COR-L47 (cell line): ENCODE measurements at places on chromosomes 12 and 14.

DNA sequence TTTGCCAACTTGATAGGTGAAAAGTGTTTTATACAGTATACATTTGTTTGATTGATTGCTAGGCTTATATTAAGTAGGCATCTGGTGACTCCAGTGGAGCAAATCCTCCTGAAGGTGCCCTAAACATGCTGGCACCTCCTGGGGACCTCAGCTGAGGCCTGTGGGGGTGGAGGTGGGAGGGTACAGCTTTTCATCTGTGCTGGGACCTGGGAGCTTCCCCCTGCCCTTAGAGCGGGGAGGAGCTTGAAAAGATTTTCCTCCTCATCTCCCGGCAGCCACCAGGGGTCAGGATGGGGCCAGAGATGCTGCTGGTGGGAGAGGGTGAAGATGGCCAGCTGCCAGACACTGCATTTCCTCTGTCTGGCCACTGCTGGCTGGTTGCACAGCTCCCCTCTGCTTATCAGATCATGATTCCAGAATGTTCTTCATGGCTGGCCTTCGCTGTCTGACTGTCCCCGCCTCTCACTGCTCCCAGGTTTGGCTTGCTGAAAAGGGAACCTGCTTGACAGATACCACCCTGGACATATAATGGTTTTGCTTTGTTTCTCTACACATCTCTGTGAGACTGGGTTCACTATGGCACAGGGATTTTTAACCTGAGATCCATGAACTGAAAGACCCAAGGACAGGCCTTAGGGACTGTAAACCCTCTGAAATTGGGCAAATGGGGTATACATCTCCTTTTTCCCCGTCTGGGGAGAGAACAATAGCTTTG, 10.5 kb upstream of the JPH4 start:
- peak; percentile 89 for DNase-seq

DNA sequence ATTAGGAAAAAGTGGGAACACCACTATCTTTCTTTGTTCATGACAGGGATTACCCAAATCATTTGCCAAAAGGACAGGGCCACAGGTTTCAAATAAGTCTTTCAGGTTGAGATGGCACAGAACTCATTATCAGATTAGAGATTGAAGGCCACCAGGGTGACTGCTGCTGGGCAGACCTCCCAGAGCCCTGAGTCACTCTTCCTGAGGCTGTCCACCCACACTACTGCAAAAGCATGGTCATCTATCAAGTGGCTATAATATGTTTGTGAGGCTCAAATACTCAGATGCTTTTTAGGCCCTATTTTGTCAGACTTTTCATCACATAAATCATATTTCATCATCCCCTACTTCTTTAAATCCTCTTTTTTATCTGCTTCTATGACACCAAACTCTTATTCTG, 155.3 kb upstream of the CCDC196 start:
- DNase-seq = no peak

GRCh38 chr14:105102361-105102870, 37.2 kb upstream of the GPR132 start:
- DNase-seq = no peak

DNA sequence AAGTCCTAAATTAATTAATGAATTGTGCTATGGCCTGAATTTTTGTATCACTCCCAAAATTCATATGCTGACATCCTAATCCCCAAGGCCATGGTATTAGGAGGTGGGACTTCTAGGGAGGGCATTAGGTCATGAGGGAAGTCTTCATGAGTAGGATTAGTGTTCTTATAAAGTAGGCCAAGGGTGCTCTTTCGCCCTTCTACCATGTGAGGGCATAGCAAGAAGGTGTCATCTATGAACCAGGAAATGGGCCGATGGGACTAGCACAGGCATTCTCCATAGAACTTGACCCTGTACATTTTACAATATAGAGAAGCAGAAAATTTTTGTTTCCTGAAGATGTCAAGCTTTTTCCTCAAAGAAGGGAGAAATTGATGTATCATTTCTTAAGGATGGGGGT, 12.5 kb downstream of the SYT10 start:
- DNase-seq = peak; percentile 9

DNA sequence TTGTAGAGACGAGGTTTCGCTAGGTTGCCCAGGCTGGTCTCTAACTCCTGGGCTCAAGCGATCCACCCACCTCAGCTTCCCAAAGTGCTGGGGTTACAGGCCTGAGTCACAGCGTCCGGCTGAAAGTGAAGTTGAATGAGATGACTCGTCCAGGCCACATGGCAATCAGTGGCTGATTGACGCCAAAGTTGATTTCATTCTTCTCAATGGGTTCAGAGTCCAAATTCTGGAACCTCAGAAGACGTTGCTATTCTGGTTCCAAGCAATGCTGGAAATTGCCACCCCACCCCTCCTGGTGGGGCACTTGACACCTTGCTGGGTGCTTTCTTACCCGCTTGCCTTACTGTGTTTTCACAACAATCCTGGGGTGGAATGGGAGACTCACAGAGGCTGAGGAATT, 14.9 kb downstream of the ABCB9 start:
- no peak for DNase-seq

DNA sequence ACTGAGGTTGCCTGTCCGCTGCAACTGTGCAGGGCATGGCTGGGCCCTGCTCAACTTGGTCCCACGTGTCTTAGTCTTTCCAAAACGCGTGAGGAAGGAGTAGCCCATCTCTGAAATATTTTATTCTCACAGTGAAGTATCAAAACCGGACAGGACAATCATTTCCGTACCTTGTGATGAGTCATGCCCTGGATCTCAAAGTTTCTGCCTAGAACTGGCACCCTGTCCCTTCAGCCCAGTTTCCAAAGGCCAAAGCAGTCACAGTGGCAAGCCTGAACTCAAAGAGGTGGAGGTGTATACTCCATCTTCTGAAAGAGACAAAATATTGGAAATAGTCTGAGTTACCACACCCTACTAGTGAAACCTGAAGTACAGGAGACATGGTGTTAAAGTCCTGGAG, 28.5 kb upstream of the SRGAP1 start:
- no peak for DNase-seq

GRCh38 chr14:65318636-65319506, 93.7 kb upstream of the FUT8 start:
- no peak for DNase-seq

GRCh38 chr12:104952816-104953215, 5.3 kb downstream of the SLC41A2 start:
- no peak for DNase-seq

DNA sequence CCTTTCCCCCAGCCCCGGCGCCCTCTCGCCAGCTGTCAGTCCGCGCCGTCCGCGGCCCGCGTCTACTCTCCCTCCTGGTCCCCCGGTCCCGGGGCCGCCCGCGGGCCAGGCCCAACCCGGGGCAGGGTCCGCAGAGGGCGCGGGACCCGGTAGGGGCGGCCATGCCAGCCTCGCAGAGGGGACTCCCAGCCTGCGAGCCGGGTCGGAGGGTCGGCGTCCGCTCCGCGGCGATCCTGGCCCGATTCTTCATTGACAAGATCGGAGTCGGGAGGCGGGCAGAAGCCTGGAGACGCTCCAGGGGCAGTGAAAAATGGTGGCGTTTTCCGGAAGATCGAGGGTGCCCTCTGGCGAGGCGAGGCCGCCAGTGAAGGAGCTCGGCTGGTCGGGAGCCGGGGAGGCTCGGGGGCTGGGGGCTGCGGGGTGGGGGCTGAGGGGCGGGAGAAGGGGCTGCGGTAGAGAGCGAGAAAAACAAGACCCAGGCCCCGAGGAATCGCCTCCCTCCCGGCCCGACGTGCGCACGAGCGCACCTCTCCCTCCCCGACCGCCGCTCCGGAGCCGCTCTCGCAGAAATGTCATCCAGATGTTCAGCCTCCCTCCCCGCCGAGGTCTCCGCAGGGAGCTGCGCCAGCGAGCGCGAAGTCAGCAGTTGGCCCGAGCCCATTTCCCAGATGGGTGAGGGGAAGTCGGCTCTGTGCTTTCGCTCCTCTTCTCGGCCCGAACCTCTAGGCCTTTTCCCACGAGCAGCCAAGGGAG, 647 bp upstream of the TGFB3 start:
- DNase-seq = peak; percentile 66

- peak; percentile 87 for DNase-seq
These were observed 74.8 kb downstream of the ARL6IP4 start for GRCh38 chr12:123055281-123055766.

- DNase-seq = no peak
These were observed 3.8 kb downstream of the PRKCH start for GRCh38 chr14:61325166-61325565.

DNA sequence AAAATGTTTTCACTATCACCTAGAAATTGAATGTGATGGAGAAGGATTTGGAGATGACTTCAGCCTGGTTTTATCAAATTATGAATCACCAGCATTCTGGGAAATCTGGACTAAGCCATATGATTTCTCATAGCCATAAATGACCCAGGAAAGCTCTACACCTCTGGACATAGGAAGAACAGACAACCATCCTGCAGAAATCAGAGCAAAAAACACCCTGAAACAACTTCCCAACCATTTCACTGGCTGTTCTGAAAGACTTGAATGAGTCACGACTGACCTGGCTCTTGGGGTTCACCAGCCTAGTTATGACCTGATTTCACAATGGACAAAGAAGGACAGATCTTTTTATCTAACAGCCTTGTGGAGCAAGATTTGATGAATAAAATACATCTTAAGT, 123.8 kb downstream of the KCNH5 start:
- no peak for DNase-seq

DNA sequence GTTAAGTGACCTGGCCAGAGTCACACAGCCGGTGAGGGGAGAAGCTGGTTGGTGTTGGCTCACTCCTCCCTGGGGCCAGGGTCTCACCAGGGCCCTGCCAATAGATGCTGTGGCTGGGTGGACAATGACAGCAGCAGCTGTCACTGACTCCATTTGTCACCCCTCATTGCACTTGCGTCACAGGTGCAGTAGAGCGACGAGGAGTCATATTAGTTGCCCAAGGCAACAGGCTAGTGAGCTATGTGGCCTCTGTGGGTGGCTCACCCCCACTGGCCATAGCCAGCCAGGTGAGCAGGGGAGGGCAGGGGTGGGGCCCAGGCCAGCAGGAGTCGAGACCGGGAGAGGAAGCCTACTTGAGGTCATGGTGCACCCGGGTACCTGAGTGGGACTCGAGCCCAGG, 9.7 kb downstream of the SLC25A47 start:
- no peak for DNase-seq

DNA sequence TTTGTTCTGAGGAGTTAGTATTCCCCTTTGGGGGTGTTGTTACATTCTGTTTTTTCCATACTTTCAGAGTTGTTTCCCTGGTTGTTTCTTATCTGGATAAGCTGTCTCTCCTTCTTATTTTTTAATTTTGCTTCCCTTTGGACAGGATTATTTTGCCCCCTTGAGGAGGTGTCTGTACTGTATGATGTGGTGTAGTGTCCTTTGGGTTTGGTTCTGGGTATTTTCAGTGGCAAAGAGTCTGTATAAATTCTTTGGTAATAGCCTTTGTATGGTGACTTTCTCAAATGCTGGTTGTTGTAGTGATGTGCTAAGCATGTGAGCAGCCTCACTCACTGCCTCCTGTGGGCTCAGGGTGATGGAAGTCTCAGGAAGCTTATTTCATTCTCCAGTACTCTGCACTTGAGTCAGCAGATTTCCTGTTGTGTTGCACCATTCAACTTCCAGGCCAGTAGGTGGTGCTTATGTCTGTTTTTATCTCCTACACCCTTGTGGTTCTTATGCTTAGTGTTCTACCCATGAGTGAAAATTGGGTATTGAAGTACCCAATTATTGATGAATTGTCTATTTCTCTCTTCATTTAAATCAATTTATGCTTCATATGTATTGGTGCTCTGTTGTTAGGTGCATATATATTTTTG, 103.3 kb upstream of the PMCH start:
- peak; percentile 50 for DNase-seq

GRCh38 chr14:94524093-94524492, 14.8 kb upstream of the SERPINA12 start:
- DNase-seq = no peak

- no peak for DNase-seq
These were observed 126.8 kb downstream of the TRAFD1 start for GRCh38 chr12:112252184-112252583.

- no peak for DNase-seq
These were observed 8.8 kb downstream of the VPS37B start for GRCh38 chr12:122886851-122887818.

DNA sequence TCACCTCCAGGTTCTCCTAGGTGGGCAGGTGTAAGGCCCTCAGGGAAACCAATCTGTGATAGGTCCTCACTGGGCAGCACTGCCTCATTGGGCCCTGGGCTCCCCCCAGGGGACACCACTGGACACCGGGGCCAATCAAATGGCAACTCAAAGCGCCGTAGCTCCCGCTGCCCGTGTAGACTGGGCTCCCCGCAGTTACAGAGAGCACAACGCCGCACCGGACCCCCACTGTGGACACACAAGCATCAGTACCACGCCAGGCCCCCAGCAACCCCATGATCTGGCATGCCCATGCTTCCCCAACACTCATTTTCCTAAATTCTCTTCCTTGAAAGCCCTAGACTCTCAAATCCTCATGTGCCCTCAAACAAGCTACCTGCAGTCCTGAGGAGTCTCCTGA, 6.1 kb downstream of the KMT2D start:
- DNase-seq = no peak

GRCh38 chr12:52023182-52023975, 16.6 kb downstream of the TAMALIN start:
- peak; percentile 76 for DNase-seq

- no peak for DNase-seq
These were observed 76.3 kb downstream of the RIMBP2 start for GRCh38 chr12:130639476-130640424.

DNA sequence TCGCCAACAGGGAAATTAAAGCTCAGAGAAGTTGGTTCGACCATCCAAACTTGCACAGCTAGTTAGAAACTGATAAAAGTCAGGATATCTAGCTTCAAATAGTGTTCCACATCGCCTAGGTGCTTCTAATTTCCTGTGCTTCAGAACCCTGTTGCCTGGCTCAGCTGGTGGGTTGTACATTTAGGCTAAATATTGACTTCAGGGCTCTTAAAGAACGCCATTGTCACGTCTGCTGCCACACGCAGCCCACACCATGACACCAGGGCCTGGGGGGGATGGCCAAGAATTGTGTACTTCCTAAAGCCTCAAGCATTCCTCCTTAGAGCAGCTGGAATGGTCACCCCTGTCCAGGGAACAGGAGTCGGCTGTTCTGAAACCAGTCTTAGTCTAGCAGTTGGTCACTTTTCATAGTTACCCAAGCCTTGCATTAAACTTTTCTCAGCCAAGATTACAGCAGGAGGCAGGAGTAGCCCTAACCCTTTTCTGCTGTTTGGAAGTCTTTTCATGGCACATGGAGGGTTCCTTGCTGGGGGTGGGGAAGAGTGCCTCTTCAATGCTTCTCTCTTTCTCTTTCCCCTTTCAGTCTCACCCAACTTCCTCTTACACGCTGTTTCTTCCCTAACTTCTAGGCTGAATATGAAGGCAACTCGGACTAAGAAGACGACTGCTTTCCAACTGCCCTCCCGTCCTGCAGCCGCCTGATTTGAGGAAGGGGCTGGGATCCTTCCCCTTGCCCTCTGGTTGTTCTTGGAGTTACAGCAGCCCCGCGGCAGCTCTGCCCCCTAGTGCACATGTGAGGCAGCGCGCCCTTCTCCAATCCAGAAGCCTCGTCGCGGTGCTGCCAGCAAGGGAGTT, 17.1 kb downstream of the FOS start:
- peak; percentile 67 for DNase-seq

GRCh38 chr14:93049867-93050331, 65.8 kb downstream of the ITPK1 start:
- DNase-seq = no peak

- no peak for DNase-seq
These were observed 32.5 kb downstream of the PSMC1 start for GRCh38 chr14:90288651-90289355.
